RPMI8226 (cell line): ENCODE measurements at places on chromosomes 3 and 15.

GRCh38 chr3:79175870-79176269 lies 591.9 kb downstream of the ROBO1 start:
- DNase-seq, result no peak

- DNase-seq, result no peak
These were observed 33.3 kb downstream of the DET1 start for GRCh38 chr15:88513195-88513594.

- DNase-seq, result no peak
These were observed 244.2 kb downstream of the TLE3 start for GRCh38 chr15:69853544-69853951.

- no peak for DNase-seq
These were observed 528.7 kb upstream of the TGFBR2 start for GRCh38 chr3:30077746-30078145.

- no peak for DNase-seq
These were observed 32.8 kb downstream of the CFAP20DC start for GRCh38 chr3:59016930-59017616.

- peak; percentile 73 for DNase-seq
These were observed 59.8 kb upstream of the KLHL25 start for GRCh38 chr15:85854345-85855097.

GRCh38 chr15:46703020-46703861 lies 1014.1 kb upstream of the SEMA6D start:
- DNase-seq, result peak; percentile 42

- DNase-seq, result peak; percentile 4
These were observed 792.3 kb downstream of the DIPK2A start for GRCh38 chr3:144763878-144764454.

DNA sequence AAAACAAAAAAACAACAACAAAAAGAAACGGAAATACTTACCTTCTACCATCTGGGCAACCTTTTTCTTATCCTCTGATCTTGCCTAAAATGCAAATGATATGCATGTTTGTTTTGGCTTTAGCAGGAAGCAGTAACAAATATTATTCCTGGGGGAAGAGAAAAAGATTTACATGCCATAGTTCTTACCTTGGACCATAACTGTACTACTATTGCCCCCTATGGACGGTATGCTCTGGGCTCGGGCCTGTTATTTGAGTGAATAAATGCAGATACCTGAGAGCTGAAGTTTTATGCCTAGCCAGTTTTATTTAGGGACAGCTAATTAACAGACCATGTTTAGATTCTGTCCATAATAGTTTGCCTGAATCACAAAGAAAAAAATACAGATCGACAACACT lies 12.6 kb upstream of the STARD5 start:
- peak; percentile 23 for DNase-seq

DNA sequence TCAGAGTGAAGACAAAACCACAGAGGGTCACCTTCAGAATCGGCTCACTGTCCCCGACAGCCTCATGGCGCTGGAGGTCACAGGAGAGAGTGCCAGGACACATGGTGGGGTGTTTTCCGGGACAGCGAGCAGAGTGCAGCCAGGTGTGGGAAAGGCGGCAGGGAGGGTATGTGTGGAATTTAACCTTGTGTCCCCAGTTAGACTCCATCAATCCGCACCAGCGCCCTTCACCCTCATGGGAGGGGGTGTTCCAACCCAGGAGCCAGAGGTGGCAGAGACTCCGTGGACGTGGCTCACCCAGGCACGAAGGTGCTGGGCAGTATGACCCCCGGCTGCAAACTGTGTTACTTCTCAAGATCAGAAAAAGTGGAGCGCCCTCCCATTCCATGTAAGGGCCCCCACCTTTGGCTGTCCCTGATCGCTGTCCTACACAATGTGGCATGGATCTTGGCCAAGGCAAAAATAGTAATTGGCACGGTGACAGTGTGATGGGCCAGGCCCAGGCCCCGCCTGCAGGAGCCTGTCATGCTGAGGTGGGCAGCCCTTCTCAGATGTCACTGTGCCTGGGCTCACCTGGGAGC lies 190.3 kb downstream of the XXYLT1 start:
- peak; percentile 93 for DNase-seq

DNA sequence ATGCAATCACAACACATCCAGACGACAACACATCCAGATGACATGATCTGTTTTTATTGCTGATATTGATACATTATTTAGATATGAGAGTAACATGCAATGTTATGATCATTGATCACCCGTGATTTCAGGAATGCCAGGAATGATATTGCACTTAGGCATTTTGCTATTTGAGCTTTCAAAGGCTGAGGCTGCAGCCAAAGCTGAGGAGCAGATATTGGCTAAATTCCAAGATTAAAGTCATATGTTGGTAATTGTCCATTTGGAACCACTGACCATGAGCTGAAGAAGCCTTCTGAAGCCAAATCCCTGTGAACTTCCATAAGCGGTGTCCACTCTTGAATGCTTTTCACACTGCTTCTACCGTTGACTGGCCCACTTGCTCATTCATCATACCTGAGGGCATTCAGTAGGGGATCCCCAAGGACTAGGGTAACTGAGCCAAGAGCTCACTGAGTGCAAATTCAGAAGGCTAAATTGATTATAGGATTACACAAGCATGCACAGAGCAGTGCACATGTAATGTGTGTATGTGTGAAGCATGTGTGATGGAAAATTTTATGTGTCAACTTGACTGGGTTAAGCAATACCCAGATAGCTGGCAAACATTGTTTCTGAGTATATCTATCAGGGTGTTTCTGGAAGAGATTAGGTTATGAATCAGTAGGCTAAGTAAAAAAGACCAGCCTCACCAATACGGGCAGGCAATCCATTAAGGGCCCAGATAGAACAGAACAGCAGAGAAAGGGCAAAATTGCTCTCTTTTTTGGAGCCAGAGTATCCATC lies 92.1 kb upstream of the PLAAT1 start:
- no peak for DNase-seq
